Mesenchymal stem cell (in vitro differentiated cells and primary cell): ENCODE measurements at places on chromosomes 2 and 18.

DNA sequence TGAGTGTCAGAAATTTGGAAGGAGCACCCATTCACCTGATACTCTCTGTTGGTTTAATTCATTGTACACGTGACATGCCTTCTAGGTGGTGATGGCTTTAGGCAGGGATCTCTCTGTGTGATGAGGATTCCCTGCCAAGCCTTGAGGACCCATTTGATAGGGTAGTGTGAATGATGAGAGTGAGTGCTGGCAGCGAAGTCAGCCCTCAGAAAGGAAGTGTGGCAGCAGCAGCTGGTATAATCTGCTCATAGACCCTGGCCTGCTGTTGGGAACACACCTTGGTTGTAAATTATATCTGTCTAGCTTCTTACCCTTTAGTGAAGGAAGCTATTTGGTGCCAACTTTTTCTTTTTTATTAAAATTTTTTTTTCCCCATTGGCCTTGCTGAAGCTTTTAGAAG, 164.5 kb downstream of the HAUS1 start:
- no peak for DNase-seq

- DNase-seq: peak; percentile 71
Observed at GRCh38 chr2:177604271-177605065, 211.9 kb downstream of the AGPS start.

DNA sequence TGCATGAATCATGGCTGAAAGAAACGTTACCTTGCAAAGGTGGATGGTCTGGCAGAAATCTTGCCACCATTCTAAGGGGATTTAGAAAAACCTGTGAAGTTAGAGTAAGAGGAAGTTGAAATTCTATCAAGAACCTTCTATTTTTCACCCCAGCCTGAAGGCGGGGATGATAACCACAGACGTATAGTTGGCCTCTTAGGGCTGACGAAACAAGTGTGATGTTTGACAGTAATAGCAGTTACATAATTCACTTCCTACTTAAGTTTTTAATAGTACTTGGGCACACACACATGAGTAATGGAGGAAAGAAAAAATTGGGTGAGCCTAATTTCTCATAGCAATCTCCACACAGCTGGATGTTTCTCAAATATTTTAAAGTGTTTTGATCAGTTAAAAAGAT, 336.6 kb upstream of the SALL3 start:
- no peak for DNase-seq

- peak; percentile 73 for DNase-seq
Observed at GRCh38 chr2:177906041-177906718, 166.4 kb downstream of the PDE11A start.

DNA sequence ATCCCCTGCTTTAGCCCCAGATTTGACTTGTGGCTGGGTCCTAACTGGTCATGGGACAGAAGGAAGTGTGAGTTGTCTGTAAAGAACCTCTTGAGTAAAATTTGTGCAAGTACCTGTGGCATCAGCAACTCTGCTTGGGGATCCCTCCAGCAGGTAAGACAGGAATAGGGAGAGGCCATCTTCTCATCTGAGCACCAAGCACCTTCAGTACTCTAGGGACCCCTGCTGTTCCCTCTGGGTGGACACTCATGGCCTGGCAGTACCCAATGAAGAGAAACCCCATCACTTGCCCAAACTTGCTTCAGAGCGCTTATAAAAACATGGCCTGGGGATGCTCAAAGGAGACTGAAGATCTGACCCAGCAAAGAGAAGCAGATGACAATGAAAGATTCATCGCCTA, 297.8 kb downstream of the SP3 start:
- DNase-seq: no peak

- no peak for DNase-seq
Observed at GRCh38 chr2:74041182-74041581, 56.5 kb downstream of the TET3 start.
